Large intestine (tissue), 12 donors: ENCODE measurements at places on chromosomes 4 and X. TPM values are rescaled to one million over a fixed set of nuclear protein-coding genes. Genes with fewer than 3 reads are reported as not detected.

- DNase-seq, result no peak
- no peaks in the 10 kb centered on the region for H3K27me3 ChIP-seq
- no peak overlapping the region for H3K27ac ChIP-seq
- H3K4me1 ChIP-seq, result no peaks in the 10 kb centered on the region
Measured at GRCh38 chrX:113289503-113289902, 448.9 kb upstream of the AMOT start.

- no peak overlapping the region for H3K27ac ChIP-seq
- H3K4me1 ChIP-seq, result no peaks in the 10 kb centered on the region
- DNase-seq, result no peak
- H3K4me3 ChIP-seq, result no peak overlapping the region
Measured at GRCh38 chrX:148574237-148574973, 74.0 kb downstream of the AFF2 start.

DNA sequence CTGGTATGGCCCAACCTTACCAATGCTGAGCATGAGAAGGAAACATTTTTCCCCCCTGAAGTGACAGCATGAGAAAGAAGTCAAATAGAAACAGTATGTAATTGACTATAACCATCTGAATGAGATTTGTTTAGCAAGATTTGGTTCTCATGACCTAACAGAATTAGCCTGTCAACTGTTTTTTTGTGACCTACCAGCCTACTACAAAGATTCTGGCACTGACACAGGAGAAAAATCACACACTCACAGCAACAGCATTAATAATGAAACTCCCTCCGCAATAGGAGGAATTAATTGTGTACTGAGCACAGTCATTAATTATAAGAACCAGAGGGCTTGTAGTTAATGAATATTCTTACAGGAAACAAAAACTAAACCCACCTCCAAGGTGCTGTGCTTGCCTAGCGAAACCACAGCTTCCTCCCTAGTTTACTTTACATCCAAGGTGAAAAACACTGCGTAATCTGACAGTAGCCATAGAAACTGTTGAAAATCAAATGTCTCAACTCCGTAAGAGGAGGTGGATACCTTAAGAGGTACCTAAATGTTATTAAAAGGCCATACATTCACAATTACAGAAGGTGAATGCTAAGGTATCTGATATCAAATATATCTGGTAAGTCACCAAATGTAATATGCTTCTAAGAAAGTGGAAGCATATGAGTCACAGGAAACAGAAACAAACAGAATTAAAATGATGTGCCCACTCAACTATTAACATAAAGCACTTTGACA lies 34.9 kb downstream of the MMRN1 start:
- no peaks in the 10 kb centered on the region for H3K4me1 ChIP-seq
- H3K4me3 ChIP-seq, result no peak overlapping the region
- DNase-seq, result no peak
- H3K36me3 ChIP-seq, result no peaks in the 10 kb centered on the region

DNA sequence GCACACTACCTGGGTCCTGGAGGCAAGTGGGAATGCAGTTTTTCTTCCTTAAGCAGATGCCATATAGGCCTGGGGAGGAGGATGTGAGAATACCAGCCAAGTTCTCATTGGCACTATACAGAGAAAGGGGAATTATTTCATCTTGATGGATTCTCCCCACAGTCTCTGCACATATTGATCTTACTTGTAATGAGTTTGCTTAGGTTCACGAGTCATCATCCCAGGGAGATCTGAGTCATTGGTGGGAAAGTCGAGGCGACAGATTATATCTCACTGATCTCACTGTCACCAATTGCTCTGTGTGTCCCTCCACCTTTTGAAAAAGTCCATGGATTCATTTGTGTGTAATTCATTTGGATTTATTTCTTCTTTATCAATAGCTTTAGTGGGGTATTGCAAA lies 156.8 kb downstream of the AR start:
- H3K4me3 ChIP-seq, result no peak overlapping the region
- H3K4me1 ChIP-seq, result no peaks in the 10 kb centered on the region
- DNase-seq, result no peak
- no peaks in the 10 kb centered on the region for H3K36me3 ChIP-seq
- H3K27me3 ChIP-seq, result no peaks in the 10 kb centered on the region

DNA sequence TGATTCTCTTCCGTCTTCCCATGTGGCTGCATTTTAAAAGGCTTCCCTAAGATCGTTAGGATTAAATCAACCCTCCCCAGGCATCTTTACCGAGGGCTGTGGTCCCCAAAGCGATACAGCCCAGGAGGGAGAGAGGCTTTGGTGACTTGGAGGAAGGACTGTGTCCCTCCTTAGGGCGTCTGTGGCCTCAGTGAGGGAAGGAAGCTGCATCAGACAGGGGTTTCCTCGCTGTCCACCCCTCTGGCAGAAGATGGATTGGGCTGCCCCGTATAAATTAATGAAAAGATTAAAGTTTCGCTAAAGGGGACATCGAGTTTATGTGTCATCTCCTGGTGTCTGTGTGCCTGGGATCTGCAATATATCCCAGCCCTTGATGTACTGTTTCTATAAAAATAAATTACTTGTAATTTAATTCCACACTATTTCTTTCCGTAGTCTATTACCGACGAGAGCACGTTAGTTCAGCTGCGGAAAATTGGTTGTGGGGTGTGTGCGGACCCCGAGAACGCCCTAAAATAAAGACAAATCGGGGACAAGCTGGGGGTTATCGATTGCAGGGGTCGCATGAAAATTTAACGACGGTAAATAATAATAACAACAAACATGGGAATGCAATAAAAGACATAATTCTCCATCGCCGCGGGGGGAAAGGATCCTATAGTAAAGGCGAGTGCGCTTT lies 6.5 kb downstream of the SHOX start:
- no peaks in the 10 kb centered on the region for H3K36me3 ChIP-seq
- no peak overlapping the region for H3K27ac ChIP-seq
- H3K4me3 ChIP-seq, result no peak overlapping the region
- H3K27me3 ChIP-seq, result peaks cover 90% of the 10 kb centered on the region

DNA sequence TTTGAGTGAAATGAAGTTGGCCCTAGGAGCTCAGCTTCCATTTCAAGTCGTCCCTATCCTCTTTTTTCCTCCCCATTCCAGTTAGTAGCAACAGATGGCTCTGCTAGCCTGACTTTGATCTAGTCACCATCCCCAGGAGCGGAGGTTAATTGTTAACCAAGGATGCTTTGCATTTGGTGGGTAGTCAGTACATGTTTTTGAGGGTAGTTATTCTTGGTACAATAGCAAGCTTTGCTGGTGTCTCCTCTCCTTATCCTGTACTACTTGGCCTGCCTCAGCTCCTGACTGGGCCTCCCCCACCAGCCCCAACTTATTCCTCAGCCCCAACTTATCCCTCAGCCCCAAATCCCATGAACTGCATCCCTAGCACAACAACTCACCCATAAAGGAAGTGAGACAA lies 14.8 kb upstream of the RTL5 start:
- no peak overlapping the region for H3K4me3 ChIP-seq
- H3K36me3 ChIP-seq, result no peaks in the 10 kb centered on the region
- DNase-seq, result no peak
- no peaks in the 10 kb centered on the region for H3K4me1 ChIP-seq

GRCh38 chr4:78226279-78226678 lies 169.2 kb downstream of the FRAS1 start:
- no peaks in the 10 kb centered on the region for H3K27me3 ChIP-seq
- no peak for DNase-seq
- no peaks in the 10 kb centered on the region for H3K4me1 ChIP-seq

DNA sequence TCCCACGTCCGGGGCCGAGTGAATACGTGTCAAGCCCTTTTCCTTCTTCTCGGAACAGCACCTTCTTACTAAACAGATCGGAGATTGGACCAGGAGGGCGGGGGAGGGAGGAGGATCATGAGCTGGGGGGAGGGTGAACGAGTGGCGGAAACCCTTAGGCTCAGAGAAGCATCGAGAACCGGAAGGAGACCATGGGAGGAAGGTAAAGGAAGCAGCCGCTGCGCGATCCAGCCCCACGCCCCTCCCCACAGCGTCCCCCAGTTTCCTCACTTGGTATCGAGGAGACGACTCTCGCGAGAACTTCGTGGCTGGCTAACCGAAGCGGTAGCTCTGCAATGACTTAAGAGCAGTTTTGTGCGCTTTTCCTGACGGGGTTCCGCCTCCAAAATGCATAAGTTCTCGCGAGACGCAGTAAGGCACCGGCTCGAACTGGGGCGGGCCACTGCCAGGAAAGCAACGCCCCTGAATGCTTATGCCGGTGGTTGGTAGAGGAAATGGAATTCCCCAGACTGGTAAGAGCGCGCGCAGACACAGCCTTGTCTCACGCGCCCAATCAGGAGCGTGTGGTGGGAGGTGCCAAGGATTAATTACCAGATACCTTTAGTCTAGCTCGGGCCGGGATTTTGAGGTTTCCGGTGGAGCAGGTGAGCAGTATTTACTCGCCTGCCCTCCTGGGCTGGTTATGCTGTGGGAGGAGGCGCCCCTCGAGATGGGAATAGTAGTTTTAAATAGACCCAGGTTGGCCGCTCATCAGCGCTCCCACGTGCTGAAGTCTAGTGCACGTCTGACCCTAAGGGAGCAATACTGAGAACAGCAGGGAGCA lies 534 bp upstream of the UBE2D3 start:
- DNase-seq, result peak; percentile 100
- no peaks in the 10 kb centered on the region for H3K27me3 ChIP-seq
- H3K36me3 ChIP-seq, result no peaks in the 10 kb centered on the region
- peak overlapping the region; percentile 98 for H3K4me3 ChIP-seq
- H3K4me1 ChIP-seq, result peaks cover 15% of the 10 kb centered on the region
- H3K27ac ChIP-seq, result peak overlapping the region; percentile 100

- H3K27ac ChIP-seq, result no peak overlapping the region
- no peaks in the 10 kb centered on the region for H3K4me1 ChIP-seq
- no peak for DNase-seq
- H3K4me3 ChIP-seq, result no peak overlapping the region
- H3K36me3 ChIP-seq, result no peaks in the 10 kb centered on the region
Measured at GRCh38 chr4:164011791-164012190, 517.3 kb downstream of the TMA16 start.

DNA sequence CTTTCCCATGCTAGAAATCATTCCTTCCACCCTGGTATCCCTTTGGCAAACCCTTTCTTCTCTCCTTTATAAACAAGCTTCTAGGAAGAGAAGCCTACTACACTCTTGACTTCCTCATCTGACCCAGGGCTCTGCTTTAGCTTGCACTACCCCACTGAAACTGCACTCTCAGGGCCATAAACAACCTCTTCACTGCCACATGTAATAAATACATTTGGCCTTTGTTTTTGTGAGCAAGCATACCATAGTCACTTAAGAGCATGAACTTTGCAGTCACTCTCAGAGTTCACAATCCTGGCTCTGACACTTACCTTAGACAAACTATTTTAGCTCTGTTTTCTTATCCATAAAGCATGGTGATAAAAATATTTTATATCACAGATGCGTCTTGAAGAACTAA lies 50.7 kb upstream of the USP38 start:
- H3K27me3 ChIP-seq, result no peaks in the 10 kb centered on the region
- H3K27ac ChIP-seq, result peak overlapping the region; percentile 76
- no peak overlapping the region for H3K4me3 ChIP-seq
- no peaks in the 10 kb centered on the region for H3K36me3 ChIP-seq

GRCh38 chr4:177957596-177958360 lies 515.5 kb upstream of the AGA start:
- H3K4me1 ChIP-seq, result no peaks in the 10 kb centered on the region
- no peak overlapping the region for H3K4me3 ChIP-seq
- H3K27me3 ChIP-seq, result no peaks in the 10 kb centered on the region
- no peaks in the 10 kb centered on the region for H3K36me3 ChIP-seq
- no peak for DNase-seq
- H3K27ac ChIP-seq, result no peak overlapping the region

DNA sequence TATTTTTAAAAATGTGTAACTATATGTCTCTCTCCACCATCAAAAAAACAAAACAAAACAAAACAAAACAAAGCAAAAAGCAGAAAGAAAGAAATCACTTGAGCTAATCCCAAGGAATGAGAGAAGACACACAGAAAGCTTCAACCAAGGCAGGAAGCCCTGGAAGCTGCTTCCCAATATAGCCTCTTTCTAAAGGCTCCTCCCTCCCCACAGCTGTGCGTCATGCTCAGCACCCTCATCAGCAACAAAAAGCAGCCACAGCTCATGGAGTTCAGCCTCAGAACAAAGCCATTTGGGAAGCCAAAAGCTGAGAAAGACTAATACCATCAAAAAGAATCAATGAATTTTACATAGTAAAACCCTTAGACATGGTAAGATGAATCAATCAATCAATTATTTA lies 501.6 kb upstream of the SMIM31 start:
- DNase-seq, result no peak
- H3K36me3 ChIP-seq, result no peaks in the 10 kb centered on the region
- H3K4me1 ChIP-seq, result no peaks in the 10 kb centered on the region
- no peak overlapping the region for H3K4me3 ChIP-seq

GRCh38 chr4:62222121-62222520 lies 1022.0 kb downstream of the ADGRL3 start:
- H3K36me3 ChIP-seq, result no peaks in the 10 kb centered on the region
- no peak for DNase-seq

DNA sequence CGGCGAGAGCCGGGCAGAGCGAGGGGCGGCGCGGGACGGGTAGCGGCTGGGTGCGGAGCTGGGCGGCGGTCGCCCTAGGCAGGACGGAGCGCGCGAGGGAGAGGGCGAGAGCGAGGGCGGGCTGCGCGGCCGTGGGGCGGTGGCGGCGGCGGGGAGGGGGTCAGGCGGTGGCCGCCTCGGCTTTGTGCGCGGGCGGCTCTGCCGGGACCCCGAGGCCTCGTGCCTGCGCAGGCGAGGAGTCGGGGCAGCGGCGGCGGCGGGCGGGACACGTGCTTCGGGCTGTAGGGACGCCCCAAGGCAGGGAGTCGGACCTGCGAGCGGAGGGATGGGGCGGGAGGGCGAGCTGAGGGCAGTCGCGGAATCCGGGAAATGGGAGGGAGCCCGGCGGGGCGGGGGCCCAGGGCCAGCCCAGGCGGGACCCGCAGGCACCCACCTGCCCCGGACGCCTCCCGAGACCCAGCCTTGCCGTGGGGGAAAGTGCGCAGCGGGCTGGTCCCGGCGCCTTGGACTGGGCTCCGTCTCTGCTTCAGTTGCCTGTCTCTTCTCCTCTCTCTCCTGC lies 465 bp downstream of the BMPR1B start:
- no peak overlapping the region for H3K27ac ChIP-seq
- H3K4me1 ChIP-seq, result peaks cover 9% of the 10 kb centered on the region
- DNase-seq, result peak; percentile 24
- no peaks in the 10 kb centered on the region for H3K36me3 ChIP-seq
- H3K27me3 ChIP-seq, result peaks cover 62% of the 10 kb centered on the region

DNA sequence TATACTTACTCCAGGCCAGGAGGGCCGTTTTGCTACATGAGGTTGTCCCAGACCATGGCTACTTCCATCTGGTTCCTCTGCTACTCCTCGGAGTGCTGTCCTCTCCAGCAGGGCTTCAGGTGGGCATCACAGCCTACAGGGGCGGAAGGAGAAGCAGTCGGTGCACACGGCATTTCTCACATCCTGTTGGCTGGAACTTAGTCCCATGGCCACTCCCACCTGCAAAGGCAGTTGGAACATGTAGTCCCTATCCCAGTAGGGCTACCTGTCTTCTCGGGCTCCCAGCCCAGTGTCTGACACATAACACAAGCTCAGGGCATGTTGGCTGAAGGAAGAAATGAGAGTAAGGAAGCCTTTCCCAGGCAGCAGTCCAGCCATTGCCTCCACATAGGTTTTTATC lies 7.7 kb upstream of the STK32B start:
- peaks cover 2% of the 10 kb centered on the region for H3K27me3 ChIP-seq
- H3K4me1 ChIP-seq, result no peaks in the 10 kb centered on the region
- no peak overlapping the region for H3K27ac ChIP-seq
- no peaks in the 10 kb centered on the region for H3K36me3 ChIP-seq
- H3K4me3 ChIP-seq, result no peak overlapping the region

Gene C4orf46
- polyA plus RNA-seq, result 10.4 TPM

Gene PRKG2
- 61.2 TPM for polyA plus RNA-seq

Gene CHST7
- 1.1 TPM for polyA plus RNA-seq

Gene FMR1NB
- 0.04 TPM for polyA plus RNA-seq

Gene GBA3
- 74.1 TPM for polyA plus RNA-seq
